ENCODE measurements at places on chromosomes 11 and 22. TPM values are rescaled to one million over a fixed set of nuclear protein-coding genes. Genes with fewer than 3 reads are reported as not detected.
A peak's percentile ranks its signal among the peaks of the same experiment; 100 is the strongest.

- no peaks in the 10 kb centered on the region for H3K36me3 ChIP-seq
- no peak overlapping the region for H3K27ac ChIP-seq
- H3K27me3 ChIP-seq: peaks cover 5% of the 10 kb centered on the region
- no peaks in the 10 kb centered on the region for H3K4me1 ChIP-seq
- no peak for DNase-seq
Observed at GRCh38 chr11:73259406-73260126, 12.6 kb upstream of the P2RY6 start.

DNA sequence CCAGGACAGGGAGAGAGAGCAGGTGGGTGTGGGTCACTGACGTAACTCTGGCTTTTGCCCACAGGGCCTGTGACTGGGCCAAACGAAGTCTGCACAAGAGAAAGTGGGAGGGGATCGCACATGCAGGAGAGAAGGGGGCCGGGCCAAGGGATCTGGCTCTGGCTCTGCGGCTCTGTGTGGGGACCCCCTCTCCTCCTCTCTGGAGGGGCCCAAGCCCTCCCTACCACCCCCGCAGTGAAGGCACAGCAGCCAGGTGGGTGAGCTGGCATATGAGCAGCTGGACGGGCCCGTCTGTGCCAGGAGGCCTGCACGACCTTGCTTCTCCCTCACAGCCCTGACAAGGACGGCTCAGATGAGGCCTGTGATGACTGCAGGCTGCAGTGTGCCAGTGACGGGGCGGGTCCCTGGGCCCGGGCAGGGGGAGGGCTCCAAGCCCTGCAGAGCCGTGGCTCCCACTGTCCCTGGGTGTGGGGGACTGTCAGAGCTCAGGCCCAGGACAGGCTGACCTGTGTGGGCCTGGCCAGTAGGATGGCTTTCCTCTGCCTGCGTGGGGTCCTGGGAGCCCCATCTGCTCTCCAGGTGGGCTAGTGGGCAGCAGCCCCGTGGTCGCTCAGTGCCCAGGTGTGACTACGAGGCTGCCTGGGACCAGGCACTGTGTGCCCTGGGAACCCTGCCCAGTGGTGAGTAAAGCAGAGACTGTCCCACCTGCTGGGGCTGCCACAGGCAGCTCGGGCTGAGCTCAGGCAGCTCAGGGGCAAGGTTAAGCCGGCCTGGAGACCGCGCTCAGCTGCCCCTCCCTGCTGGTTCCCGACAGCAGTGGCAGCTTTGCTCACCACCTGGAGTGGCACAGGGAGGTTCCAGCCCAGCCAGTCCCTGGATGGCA is 22.2 kb downstream of the MRGPRG start:
- H3K27ac ChIP-seq: no peak overlapping the region
- H3K4me1 ChIP-seq: peaks cover 6% of the 10 kb centered on the region
- peaks cover 13% of the 10 kb centered on the region for H3K27me3 ChIP-seq
- H3K36me3 ChIP-seq: no peaks in the 10 kb centered on the region

- no peaks in the 10 kb centered on the region for H3K36me3 ChIP-seq
- no peaks in the 10 kb centered on the region for H3K27me3 ChIP-seq
- no peaks in the 10 kb centered on the region for H3K4me1 ChIP-seq
- DNase-seq: no peak
- no peak overlapping the region for H3K27ac ChIP-seq
- no peak overlapping the region for H3K4me3 ChIP-seq
Observed at GRCh38 chr11:117883063-117883462, 6.6 kb upstream of the FXYD6 start.

- H3K4me1 ChIP-seq: peaks cover 6% of the 10 kb centered on the region
- H3K27ac ChIP-seq: no peak overlapping the region
- peaks cover 41% of the 10 kb centered on the region for H3K36me3 ChIP-seq
- no peak overlapping the region for H3K4me3 ChIP-seq
- DNase-seq: no peak
Observed at GRCh38 chr11:47572715-47573255, 6.0 kb downstream of the KBTBD4 start.

- H3K36me3 ChIP-seq: no peaks in the 10 kb centered on the region
- H3K4me1 ChIP-seq: no peaks in the 10 kb centered on the region
- H3K4me3 ChIP-seq: no peak overlapping the region
- DNase-seq: no peak
- H3K27ac ChIP-seq: no peak overlapping the region
- no peaks in the 10 kb centered on the region for H3K27me3 ChIP-seq
Observed at GRCh38 chr22:27223317-27224177, 566.2 kb downstream of the MIAT start.

GRCh38 chr11:62646825-62647608 is 604 bp upstream of the GANAB start:
- H3K4me3 ChIP-seq: no peak overlapping the region
- DNase-seq: no peak

- no peak for DNase-seq
- H3K4me1 ChIP-seq: no peaks in the 10 kb centered on the region
- H3K4me3 ChIP-seq: no peak overlapping the region
- H3K27ac ChIP-seq: no peak overlapping the region
Observed at GRCh38 chr22:48902983-48903650, 924.6 kb downstream of the BRD1 start.

DNA sequence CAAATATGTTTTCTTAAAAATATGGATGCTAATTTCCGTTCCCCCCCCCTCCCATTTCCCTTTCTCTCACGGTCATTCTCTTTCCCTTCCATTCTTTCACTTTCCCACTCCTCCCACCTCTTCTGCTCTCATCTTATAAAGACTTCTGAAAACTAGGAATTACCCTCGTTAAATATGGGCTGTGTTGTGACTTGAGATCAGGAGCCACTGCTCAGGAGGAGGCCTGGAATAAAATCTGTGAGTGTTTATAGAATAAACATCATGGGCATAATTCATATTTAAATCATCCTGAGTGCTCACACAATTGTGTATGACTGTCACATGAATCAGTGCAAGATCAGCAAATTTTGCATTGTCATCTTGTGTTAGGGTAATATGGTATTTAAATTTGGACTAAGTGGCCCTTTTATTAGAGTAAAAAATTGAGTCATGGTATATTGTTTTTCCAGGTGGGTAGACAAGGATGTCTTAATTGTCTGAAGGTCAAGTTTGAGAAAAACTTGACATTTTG is 208.0 kb downstream of the DDX10 start:
- H3K4me3 ChIP-seq: no peak overlapping the region
- no peak for DNase-seq
- no peaks in the 10 kb centered on the region for H3K36me3 ChIP-seq
- no peaks in the 10 kb centered on the region for H3K4me1 ChIP-seq
- H3K27me3 ChIP-seq: no peaks in the 10 kb centered on the region

- no peaks in the 10 kb centered on the region for H3K27me3 ChIP-seq
- no peak overlapping the region for H3K27ac ChIP-seq
- H3K36me3 ChIP-seq: no peaks in the 10 kb centered on the region
Observed at GRCh38 chr22:48921411-48921903, 906.2 kb downstream of the BRD1 start.

GRCh38 chr22:32819120-32819519 is 17.6 kb downstream of the TIMP3 start:
- H3K36me3 ChIP-seq: no peaks in the 10 kb centered on the region
- no peak for DNase-seq
- no peaks in the 10 kb centered on the region for H3K27me3 ChIP-seq
- H3K4me3 ChIP-seq: no peak overlapping the region
- H3K27ac ChIP-seq: no peak overlapping the region

GRCh38 chr22:42289671-42290541 is 19.5 kb upstream of the TCF20 start:
- no peaks in the 10 kb centered on the region for H3K36me3 ChIP-seq
- H3K27me3 ChIP-seq: no peaks in the 10 kb centered on the region
- no peak overlapping the region for H3K4me3 ChIP-seq
- H3K27ac ChIP-seq: no peak overlapping the region
- no peak for DNase-seq

- no peak overlapping the region for H3K4me3 ChIP-seq
- no peaks in the 10 kb centered on the region for H3K27me3 ChIP-seq
- no peaks in the 10 kb centered on the region for H3K4me1 ChIP-seq
- no peak overlapping the region for H3K27ac ChIP-seq
Observed at GRCh38 chr11:68596231-68596630, 88.1 kb upstream of the GAL start.

DNA sequence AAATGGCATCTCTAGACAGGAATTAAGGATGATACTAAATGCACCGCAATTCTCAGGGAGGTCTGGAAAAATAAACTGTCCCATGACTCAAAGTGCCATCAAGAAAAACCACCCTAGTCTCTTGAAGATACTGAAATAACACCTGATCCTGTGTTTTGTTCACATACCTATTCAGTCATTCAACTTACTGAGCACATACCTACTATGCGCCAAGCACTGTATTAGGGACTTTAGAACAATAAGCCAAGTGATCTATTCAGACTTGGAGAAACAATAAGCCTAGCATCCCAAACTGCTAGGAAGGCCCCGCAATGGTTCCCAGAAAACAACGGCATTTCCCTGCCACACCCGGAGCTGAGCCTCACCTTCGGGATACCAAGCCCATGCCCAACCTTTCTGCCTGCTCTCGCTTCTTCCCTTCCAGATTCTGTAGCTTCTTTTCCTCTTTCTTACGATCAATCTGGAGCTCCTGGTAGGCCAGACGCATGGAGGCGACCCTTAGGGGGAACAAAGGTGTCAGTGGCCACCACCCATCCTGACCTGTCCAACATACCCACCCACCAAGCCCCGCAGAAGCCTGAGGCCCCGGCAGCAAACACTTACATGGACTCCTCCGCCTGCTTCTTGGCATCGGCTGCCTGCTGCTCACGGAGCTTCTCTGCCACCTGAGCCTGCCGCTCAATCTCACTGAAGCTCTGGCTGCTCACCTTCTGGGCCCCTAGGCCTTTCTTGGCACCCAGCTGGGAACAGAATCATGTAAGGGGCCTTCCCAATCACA is 5.4 kb downstream of the ARFGAP2 start:
- DNase-seq: no peak
- H3K4me1 ChIP-seq: peaks cover 17% of the 10 kb centered on the region
- H3K27ac ChIP-seq: no peak overlapping the region
- no peaks in the 10 kb centered on the region for H3K27me3 ChIP-seq

DNA sequence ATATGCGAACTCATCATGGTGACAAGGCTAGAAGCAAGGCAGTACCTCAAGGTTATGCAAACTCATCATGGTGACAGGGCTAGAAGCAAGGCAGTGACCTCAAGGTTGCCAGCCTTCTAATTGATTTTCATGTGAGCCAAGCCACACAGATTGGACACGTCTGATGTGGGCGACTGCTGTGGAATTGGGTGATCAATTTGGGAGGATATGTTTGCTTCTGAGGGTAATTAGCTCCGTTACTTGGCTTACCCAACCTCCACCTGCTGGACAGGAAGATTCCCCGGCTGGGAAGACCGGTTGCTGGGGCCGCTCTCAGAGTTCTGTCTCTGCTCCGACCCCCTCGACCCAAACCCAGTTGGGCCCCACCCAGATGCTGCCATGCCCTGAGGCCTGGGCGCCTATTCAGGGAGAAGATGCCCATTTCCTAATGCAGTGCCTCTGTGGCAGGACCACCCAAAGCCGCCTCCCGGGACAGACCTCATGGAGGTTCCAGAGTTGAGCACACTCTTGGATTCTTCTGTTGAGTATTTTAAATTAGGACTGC is 69.9 kb upstream of the SHANK2 start:
- no peak for DNase-seq
- H3K36me3 ChIP-seq: no peaks in the 10 kb centered on the region
- H3K4me1 ChIP-seq: no peaks in the 10 kb centered on the region
- no peak overlapping the region for H3K27ac ChIP-seq
- no peak overlapping the region for H3K4me3 ChIP-seq

GRCh38 chr11:70075836-70076235 is 2.3 kb upstream of the ANO1 start:
- peaks cover 3% of the 10 kb centered on the region for H3K27me3 ChIP-seq
- no peak for DNase-seq
- no peak overlapping the region for H3K27ac ChIP-seq
- no peak overlapping the region for H3K4me3 ChIP-seq
- no peaks in the 10 kb centered on the region for H3K36me3 ChIP-seq

- no peak for DNase-seq
- H3K27ac ChIP-seq: no peak overlapping the region
- no peaks in the 10 kb centered on the region for H3K36me3 ChIP-seq
- H3K27me3 ChIP-seq: no peaks in the 10 kb centered on the region
Observed at GRCh38 chr22:43504666-43505261, 93.0 kb downstream of the MPPED1 start.

DNA sequence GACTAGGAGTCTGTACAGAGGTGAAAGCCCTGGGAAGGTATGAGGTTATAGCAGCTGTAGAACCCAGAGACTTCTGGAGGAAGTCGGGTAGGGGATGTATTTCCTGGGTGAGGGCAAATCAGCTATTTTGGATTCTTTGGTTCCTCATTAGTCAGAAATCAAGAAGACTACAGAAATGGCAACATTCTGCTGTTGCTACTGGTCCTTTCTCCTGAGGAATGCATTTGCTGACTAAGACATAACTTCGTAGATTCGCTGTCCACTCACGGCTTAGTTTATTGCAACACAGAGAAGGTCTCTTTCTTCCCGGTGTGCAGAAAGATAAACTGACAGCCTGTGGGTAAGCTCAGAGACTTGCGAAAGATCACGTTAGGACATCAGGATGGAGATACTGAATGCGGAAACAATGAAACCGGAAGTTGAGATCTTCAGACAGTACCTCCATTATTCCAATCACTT is 25.3 kb upstream of the SESN3 start:
- DNase-seq: peak; percentile 28
- no peak overlapping the region for H3K4me3 ChIP-seq
- peaks cover 12% of the 10 kb centered on the region for H3K4me1 ChIP-seq
- peak overlapping the region; percentile 21 for H3K27ac ChIP-seq
- H3K36me3 ChIP-seq: no peaks in the 10 kb centered on the region

- H3K4me3 ChIP-seq: no peak overlapping the region
- no peaks in the 10 kb centered on the region for H3K36me3 ChIP-seq
- H3K4me1 ChIP-seq: no peaks in the 10 kb centered on the region
- no peaks in the 10 kb centered on the region for H3K27me3 ChIP-seq
- DNase-seq: no peak
- H3K27ac ChIP-seq: no peak overlapping the region
Observed at GRCh38 chr11:26621132-26621531, 49.1 kb upstream of the MUC15 start.

- DNase-seq: no peak
- no peak overlapping the region for H3K4me3 ChIP-seq
- no peaks in the 10 kb centered on the region for H3K36me3 ChIP-seq
- peaks cover 29% of the 10 kb centered on the region for H3K4me1 ChIP-seq
- peak overlapping the region; percentile 92 for H3K27ac ChIP-seq
Observed at GRCh38 chr11:68273026-68273738, 1.4 kb upstream of the C11orf24 start.

DNA sequence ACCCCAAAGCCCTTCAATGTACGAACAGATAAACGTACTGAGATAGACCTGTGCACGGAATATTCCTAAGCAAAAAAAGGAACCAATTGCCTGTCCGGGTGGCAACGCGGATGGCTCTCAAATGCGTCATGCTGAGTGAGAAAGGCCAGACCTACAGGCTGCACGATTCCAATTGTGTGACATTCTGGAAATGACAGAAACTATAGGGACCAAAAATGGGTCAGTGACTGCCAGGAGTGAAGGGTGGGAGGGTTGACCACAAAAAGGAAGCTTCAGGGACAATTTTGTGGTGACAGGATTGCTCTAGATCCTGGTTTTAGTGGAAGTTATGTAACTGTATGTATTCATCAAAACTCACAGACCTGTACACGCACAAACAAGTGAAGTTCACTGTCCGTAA is 24.0 kb upstream of the SYT8 start:
- H3K27ac ChIP-seq: no peak overlapping the region
- DNase-seq: no peak

Gene TMEM135
- total RNA-seq: 36.1 TPM

Gene OR8G5
- total RNA-seq: not detected

Gene PTPRCAP
- total RNA-seq: 301 TPM

Gene TSGA10IP
- total RNA-seq: not detected

Gene IGLL1
- total RNA-seq: not detected

Gene KREMEN1
- not detected for total RNA-seq

Gene ASPHD2
- total RNA-seq: 3.0 TPM

Gene SLC22A9
- total RNA-seq: not detected

Gene NLRP10
- not detected for total RNA-seq

Gene MICAL3
- 36.3 TPM for total RNA-seq

Data from natural killer cell (primary cell).